Naive thymus-derived CD4-positive, alpha-beta T cell (primary cell): ENCODE measurements at places on chromosomes 12 and 14.

DNA sequence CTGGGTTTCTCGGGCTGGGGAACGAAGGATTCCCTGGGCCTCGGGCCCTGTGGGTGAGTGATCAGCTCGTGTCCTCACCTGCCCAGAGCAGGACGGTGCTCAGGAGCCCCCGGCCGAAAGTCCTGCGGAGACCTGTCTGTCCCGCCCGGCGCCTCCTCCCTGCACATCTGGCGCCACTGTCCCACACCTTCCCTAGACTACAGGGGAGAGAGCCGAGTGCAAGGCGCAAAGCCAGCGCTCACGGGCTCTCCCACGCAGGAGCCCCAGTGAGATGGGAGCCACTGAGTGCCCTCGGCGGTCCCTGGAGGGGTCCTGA, 13.1 kb upstream of the TEX22 start:
- no peak for DNase-seq

DNA sequence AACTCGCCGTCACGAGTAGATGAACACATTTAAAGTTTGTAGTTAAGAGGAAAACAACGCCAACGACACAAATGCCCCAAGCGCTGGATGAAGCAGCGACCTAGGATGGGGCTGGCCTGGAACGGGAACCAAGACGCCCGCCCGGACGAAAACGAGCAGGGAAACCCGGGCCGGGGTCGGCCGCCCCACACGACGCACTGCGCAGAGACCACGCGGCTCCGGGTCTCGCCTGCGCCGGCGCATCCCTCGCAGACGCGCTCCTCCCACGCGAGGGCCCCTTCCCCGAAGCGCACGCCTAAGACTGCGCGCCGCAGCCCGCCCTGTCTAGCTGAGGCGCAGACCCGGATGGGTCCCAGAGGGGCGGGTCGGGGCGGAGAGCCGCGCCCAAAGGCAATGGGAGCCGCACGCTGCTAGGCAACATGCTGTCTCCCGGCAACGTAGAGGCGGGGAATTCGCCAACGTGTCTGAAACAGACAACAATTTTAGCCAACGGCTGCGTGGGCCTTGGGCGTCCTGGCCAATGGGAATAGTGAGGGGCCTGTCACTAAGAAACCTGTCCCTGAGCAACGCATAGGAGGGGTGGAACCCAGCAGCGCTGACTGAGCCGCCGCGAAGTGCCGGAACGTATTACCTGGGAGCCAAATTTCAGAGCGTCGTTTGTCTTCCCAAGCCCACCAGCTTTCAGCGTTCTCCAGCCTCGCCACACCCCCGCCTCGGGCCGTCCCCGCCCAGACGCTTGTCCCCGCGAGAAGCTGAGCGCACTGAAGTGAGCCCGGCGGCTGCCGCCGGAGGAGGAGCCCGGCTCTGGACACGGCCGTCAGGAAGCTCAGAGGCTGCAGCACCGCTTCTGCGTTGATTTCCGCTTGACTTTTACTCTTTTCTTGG, 21.0 kb upstream of the CHFR start:
- peak; percentile 92 for DNase-seq

GRCh38 chr12:127176804-127177203, 1090.2 kb upstream of the TMEM132C start:
- DNase-seq: no peak

DNA sequence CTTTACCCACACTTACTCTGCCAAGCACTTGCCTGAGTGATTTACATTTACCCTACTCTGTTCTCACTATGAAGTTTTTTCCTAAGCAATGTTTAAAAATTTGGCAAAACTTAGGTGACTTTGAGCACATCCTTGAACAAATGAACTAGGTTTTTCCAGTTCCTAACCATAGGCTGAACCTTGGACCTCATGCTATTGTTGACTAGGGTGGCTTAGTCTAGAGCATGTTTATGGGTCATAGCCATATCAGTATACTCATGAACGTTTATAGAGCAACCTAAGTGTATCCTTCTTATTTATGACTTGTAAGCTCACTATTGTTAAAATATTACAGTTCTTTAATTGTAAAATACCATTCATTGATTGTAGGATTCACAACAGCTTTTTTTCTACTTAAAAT, 85.0 kb upstream of the KRR1 start:
- DNase-seq: no peak

- DNase-seq: no peak
Measured at GRCh38 chr14:55301437-55302121, 30.4 kb downstream of the FBXO34 start.

DNA sequence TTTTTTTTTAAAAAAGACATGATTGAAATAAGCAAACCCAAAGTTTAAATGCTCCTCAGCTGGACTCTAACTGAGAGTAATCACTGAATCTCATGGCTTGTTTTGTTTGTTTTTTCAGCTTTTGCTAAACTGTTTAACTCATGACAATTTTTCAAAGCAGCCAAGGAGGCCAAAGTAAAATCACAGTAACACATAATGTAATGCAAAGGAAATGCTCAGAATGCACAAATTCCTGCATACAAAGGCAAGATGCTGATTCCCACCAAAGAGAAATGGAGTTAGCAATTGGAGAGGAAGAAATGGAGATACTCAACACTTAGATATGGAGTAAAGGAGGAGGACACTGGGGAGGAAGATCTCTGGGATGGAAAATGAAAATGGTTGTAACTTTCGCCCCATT, 126.2 kb upstream of the SOX5 start:
- DNase-seq: no peak

- DNase-seq: no peak
Measured at GRCh38 chr12:106733660-106734059, 40.8 kb upstream of the RIC8B start.

DNA sequence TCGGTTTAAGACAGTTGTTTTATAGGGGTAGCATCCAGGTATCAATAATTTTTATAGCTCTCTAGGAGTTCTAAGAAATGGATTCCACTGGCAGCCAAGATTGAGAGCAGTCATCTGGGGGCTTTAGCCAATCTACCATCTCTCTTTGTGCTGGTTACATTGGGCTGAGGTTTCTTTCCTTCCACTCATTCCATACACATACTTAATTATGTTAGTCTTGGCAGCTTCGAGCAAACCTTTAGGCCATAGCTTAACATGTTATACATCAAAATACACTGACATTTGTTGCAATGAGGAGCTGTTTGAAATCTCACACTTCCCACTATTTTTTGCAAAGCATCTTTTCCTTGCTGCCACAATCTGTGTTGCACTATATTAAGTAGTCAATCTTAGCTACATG, 63.1 kb downstream of the ARMH4 start:
- DNase-seq: no peak

DNA sequence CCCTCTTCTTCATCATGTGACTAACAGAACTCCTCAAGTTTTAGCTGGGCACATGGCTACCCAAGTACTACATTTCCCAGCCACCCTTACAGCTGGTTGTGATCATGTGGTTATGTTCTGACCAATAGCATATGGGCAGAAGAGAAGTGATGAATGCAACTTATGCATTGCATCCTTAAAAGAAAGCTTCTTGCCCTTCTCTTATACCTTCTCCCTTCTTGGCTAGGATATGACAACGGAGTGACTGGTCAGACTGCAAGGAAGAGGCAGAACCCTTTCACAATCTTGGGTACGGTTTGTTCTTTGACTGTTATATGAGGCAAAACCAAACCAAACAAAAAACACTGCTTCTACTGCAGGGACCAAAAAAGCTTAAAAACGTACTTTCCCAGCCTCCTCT, 66.5 kb upstream of the MAX start:
- no peak for DNase-seq

DNA sequence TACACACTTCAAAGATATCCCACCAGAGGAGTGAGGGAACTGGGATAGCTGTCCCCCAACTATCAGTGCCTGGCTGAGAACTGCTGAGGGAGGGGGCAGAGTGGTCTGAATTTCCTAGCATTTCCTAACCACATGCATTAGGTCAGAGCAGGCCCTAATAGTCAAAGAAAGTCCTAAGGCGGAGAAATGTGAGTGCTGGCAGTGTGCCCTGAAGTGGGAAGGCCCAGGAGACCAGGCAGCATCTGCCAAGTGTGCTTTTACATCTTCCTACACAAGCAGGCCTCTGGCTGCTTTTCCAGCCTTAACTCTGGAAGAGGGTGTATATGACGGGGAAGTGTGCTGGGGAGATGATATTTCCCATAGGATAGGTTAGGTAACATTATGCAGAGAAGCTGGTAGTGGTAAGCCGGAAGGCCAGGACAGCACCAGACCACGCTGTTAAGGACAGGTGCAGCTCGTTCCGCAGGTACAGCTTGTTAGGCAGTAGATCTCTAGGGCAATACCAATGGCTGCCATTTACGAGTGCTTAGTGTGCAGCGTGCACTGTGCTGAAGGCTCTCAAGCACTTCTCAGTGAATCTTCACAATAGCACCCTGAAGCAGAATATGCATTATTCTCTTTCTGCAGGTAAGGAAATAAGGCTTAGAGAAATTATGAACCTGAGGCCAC, 9.1 kb upstream of the CCDC198 start:
- no peak for DNase-seq

DNA sequence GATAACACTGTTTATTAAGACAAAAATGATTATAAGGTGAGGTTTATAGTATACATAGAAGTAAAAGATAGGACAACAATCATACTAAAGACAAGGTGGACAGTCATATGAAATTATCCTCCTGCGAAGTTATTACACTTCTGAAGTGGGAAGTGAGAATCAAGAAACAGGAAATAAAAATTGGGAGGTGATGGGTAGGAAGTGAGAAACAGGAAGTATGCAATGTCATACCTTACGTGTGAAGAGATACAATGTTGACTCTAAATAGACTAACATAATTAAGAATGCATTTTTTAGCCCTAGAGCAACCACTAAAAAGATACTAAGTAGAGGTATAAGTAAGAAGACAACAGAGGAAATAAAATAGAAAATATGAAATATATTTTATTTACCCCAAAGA, 43.7 kb downstream of the GRIN2B start:
- DNase-seq: no peak

DNA sequence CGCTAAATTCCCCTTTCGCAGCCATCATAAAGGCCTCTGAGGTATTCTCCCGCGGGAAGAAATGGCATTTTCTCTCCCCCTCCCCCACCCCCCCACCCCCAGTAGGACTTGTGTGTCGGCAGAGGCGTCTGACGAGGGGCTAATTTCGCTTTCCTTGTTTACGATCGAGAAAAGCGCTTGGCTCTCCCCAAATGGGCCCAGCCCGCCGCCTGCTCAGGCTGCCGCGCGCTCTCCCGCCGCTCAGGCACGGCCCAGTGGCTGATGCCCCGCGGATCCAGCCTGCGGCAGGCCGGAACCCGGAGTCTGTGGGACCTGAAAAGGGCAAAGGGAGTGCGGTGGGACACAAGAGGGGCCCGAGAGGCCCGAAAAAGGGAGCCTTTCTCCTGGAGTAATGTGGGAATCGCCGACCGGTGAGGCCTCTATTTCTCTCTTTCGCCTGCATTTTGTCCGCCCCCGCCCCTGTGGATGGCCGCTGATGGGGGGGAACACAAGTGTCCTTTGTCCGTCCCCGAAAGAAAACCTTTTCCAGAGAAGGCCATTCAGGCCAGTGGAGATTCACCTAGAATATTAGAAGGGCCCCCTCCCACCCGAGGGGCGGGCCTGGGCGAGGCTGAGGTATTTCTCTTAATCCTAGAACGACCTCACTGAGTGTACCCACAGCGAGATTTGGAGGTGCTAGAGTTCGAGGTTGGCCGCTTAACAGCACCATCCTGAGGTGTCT, 9.0 kb upstream of the HOXC6 start:
- DNase-seq: no peak

- no peak for DNase-seq
Measured at GRCh38 chr12:76925135-76925534, 46.3 kb upstream of the CSRP2 start.

DNA sequence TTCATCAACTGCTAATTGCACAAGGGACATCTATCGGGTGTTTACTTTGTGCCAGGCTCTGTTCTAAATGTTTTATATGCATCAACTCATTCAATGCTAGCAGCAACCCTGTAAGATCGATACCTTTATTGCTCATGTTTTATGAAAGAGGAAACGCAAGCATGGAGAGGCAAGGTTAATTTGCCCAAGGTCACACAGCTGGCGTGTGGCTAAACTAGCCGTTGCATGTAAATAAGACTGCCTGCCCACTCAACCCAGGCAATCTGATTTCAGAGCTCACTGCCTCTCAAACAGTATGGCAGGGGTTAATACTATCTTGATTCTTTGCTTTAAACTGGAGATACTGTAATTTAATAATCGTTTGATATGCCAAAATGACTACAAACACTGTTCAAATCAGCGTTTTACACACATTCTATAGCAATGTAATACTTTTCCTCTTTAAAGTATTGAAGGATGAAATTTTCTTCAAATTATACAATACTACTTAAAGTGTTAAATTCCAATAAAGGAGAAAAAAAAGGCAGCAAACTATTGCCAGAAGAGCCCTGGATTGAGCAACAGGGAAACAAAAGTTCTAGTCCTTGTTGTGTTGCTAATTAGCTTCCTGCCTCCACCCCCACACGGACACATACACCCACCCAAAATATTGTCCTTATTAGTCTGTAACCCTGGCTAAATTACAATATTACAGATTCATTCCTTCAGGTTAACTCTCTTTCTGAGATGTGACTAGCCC, 39.1 kb upstream of the DHRS7 start:
- no peak for DNase-seq

GRCh38 chr14:91031666-91032065, 28.8 kb downstream of the RPS6KA5 start:
- no peak for DNase-seq

DNA sequence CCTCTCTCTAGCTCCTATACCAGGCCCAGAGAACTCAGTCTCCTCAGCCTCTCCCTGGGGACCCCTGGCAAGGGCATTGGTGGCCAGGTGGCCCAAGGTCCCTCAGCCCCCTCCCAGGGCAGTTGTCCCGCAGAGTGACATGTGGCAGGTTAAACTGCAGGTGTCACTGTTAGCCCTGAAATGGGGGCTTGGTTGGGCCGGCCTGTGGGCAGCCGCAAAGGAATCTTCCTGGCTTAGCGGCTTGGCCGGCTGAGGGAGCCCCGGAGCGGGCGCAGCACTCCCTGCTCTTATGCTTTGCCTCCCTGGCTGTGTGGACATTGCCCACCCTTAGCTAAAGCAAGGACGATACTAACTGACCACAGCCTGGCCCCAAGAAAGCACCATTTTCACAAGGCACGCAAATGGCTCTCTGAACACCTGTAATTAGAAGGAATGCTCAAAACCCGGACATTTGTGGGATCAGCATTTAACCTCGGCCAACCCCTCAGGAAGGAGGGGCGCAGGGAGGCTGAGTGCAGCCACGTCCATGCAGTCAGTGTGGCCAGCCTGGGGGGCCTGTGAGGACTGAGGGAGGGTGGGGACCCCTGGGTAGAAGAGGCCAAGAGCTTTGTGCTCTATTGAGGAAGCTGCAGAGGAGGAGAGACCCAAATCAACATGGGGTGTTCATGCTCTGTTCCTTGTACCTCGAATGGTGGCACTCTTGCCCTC, 82.2 kb downstream of the PAPOLA start:
- DNase-seq: no peak
